ENCODE measurements at places on chromosomes 6 and 20. TPM values are rescaled to one million over a fixed set of nuclear protein-coding genes. Genes with fewer than 3 reads are reported as not detected.

DHX35 gene
- total RNA-seq: 8.3 TPM

SOX12 gene
- total RNA-seq: 4.4 TPM

SPATS1 gene
- total RNA-seq: not detected

MYO6 gene
- total RNA-seq: 6.1 TPM

TFEB gene
- total RNA-seq: 11.7 TPM

PRRT1 gene
- total RNA-seq: 0.36 TPM

AKAP12 gene
- 3.8 TPM for total RNA-seq

HNF4A gene
- total RNA-seq: not detected

PRL gene
- total RNA-seq: not detected

FRK gene
- total RNA-seq: 0.02 TPM

C6orf132 gene
- 0.22 TPM for total RNA-seq

TFAP2B gene
- not detected for total RNA-seq

PAK5 gene
- total RNA-seq: not detected

GGTLC1 gene
- not detected for total RNA-seq

PHACTR3 gene
- not detected for total RNA-seq

IRF4 gene
- 705 TPM for total RNA-seq

BPIFB1 gene
- not detected for total RNA-seq

MAFB gene
- total RNA-seq: not detected

TBXT gene
- total RNA-seq: not detected

PHACTR2 gene
- 28.1 TPM for total RNA-seq

PABPC1L gene
- total RNA-seq: 70.7 TPM

DLL1 gene
- total RNA-seq: 0.41 TPM

POPDC3 gene
- not detected for total RNA-seq
